ENCODE measurements at places on chromosomes 2 and 18.

DNA sequence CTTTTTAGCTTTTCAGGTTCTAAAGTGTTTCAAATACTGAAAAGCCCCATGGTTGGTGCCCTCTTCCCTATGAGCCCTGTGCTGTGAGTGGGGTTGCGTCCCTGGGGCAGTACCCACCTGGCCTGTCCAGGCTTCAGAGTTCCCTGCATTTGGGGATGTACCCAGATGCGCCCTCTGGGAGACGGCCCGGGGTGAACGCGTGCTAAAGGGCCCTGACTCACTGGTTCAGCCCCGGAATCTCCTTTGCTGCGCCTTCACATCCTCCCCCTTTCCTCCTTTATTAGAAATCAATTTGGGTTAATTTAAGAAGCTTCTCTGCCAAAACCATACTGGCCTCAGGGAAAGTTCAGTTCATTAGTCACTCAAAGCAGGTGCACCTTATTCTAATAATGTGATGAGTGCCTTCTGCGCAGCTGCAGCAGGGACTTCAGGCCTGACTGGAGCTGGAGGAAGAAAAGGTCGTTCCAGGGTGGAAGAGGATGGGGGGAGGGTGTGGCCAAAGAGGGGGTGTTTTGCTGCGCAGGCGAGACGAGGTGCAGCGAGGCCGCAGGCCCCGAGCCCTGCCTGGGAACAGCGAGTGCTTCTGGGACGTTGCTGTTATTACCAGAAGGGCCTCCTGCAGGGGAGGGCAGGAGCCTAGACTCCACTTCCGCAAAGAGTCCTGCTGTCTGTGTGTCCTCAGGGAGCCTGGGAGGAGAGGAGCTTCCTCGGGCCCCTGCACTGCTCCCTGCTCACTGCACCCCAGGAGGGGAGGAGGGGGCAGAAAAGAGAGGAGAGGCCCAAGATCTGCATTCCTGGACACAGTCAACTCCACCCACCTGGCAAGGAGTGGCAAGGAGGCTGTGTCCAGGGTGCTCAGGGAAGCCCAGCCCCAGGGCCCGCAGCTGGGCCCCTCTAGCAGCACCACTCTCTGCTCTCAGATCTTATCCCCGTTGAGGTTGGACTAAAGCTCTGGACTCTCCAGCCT is 223.2 kb upstream of the PXDN start:
- DNase-seq: no peak

DNA sequence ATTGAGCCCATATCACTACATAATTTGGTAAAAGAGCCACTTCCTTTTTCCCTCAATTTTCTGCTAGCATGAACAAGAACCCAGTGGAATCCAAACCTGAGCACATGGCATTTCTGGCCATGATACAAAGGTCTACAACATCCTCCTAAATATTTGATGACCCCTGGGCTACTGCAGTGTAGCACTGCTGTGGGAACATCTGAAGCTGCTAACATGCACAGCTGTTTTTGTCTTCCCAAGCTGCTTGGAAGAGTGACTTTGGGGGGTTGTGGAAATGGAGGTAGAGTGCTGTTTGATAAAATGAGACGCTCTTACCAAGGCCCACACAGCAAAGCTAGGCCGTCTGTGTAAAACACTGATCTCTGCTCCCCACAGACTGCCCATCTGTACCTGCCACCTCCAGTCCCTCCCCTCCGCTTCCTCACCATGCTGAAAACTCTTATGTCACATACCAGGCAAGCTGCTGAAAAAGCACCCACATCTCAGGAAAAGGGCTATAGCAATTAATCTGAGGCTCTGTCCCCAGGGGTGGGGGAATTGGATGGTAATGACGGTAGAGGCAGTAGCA is 197.2 kb upstream of the HNRNPA3 start:
- DNase-seq: no peak

GRCh38 chr2:176826984-176827668 is 385.5 kb upstream of the HNRNPA3 start:
- DNase-seq: no peak

- peak; percentile 93 for DNase-seq
Observed at GRCh38 chr2:207530160-207531031, 634 bp downstream of the CREB1 start.

DNA sequence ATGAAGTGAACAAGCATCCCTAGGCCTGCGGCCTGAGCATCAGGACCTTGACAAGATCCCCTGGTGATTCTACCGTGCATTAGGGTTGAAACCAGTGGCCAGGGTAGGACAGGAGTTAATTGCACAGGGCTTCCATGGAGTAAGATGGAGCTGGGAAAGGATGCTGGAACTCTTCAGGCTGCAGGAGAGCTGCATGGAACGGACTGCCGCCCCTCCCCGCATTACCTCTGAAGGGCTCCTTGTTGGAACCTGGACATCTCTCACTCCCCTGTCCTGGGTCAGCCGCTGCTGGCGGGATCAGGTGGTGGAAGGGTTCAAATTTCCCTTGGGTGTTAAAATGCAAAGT is 156.6 kb upstream of the ID2 start:
- no peak for DNase-seq

GRCh38 chr2:63008838-63009237 is 41.8 kb upstream of the OTX1 start:
- DNase-seq: no peak

GRCh38 chr2:233829193-233830110 is 24.9 kb downstream of the HJURP start:
- DNase-seq: no peak

DNA sequence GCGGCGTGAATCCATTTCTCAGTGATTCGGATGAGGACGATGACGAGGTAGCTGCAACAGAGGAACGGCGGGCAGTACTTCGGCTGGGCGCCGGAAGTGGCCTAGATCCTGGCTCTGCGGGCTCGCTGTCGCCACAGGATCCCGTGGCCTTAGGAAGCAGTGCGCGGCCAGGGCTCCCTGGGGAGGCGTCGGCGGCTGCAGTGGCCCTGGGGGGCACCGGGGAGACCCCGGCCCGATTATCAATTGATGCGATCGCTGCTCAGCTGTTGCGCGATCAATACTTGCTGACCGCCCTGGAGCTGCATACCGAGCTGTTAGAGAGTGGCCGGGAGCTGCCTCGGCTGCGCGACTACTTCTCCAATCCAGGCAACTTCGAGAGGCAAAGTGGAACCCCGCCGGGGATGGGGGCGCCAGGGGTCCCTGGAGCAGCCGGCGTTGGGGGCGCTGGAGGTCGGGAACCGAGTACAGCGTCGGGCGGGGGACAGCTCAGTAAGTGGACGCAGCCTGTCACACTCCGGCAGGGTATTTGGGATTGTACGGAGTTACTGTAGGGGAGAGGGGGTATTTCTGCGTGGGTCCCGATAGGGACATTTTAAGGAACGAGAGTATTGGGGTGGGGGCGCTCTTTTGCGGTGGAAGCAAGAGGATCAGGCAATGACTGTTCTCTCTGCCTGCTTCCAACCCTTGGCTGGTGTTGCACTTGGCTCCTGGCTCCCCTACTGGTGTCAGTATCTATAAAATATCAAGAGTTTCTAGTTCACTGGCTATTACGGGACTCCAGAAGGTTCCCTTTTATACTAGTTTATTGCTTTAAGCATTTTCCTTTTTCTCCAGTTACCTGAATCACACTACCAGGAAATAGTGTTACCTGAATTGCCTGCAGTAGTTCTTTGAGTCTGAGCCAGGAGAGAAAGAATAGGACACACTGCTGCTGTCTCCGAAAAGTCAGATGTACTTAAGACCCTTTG is 772 bp downstream of the RELCH start:
- DNase-seq: peak; percentile 43

- DNase-seq: peak; percentile 24
Observed at GRCh38 chr2:118371515-118371914, 283.2 kb downstream of the INSIG2 start.

DNA sequence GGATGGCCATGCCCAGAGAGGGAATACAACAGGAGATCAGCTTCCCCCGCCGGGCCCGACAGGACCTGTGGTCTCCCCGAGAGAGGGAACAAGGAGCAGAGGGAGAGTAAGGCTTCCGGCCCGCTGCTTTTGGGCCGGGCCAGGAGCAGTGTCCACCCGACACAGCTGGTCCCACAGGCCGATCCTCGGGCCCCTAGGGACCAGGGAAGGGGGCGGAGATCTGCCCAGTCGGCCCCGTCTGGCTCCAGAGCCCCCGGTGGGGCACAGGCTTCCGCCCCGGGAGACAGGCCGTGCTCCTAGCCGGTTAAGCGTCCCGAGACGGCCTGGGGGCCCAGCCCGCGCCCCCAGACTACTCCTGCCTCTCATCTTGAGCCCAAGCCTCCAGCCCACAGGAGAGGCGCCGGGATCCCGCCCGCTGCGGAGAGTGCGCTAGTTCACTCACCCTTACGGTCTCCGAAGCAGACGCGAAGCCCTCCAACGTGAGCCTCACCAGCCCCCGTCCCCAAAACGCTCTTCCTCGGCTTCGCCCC is at the start of gene MCFD2:
TSS of gene MCFD2 (minus strand) at position 526 of the 530 bp plus-strand sequence. CDS start 6,635 bp downstream, outside the sequence.
- DNase-seq: peak; percentile 44

GRCh38 chr2:18791172-18791797 is 201.9 kb upstream of the NT5C1B start:
- no peak for DNase-seq

DNA sequence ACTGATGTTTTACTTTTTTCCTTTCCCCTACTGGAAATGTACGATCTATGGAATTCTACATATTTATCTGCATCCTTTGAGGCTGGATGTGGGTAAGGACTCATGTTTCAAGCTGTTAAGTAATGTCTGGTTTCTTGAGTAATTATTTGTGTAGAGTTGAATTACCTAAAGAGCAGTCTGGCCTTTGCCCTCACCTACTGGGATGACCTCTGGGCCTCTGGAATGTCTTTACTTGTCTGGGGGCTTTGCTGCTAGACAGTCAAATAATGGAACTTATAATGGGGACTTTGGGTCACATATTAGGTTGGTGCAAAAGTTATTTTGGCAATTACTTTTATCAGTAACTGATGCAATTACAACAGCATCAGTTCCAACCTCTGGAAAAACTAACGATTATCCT is 244.7 kb downstream of the CCDC178 start:
- no peak for DNase-seq

DNA sequence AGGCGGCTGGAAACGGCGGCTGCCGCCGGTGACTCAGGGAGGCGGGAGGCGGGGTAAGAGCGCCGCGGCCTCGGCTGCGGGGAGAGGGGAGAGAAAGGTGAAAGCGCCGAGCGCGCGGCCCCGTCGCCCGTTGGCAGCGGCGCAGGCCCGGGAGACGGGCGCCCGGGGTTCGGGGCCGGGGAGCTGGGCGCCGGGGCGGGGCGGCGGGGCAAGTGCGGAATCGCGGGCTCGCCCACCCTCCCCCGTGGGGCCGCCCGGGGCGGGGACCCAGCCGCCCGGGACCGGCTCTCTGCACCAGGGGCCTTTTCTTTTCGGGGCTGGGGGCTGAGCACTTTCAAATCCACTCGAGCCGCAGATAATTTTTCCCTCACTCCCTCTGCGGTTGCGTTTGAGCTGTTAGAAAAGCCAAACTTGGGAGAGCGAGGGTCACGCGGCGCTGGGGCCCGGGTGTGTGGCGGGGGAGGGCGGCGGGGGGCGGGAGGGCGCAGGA is 266 bp downstream of the KDM3A start:
- no peak for DNase-seq

- DNase-seq: no peak
Observed at GRCh38 chr2:18362696-18363095, 197.8 kb downstream of the RDH14 start.

- DNase-seq: no peak
Observed at GRCh38 chr2:24959761-24960160, 12.0 kb downstream of the DNAJC27 start.

GRCh38 chr2:107322416-107322815 is 436.4 kb upstream of the ST6GAL2 start:
- DNase-seq: no peak

- no peak for DNase-seq
Observed at GRCh38 chr2:222358876-222359275, 60.1 kb upstream of the PAX3 start.

GRCh38 chr2:46379213-46380037 is 82.2 kb downstream of the EPAS1 start:
- DNase-seq: no peak

All from upper lobe of left lung (tissue), 6 donors.